ENCODE measurements at places on chromosomes 4 and X. TPM values are rescaled to one million over a fixed set of nuclear protein-coding genes. Genes with fewer than 3 reads are reported as not detected.

DNA sequence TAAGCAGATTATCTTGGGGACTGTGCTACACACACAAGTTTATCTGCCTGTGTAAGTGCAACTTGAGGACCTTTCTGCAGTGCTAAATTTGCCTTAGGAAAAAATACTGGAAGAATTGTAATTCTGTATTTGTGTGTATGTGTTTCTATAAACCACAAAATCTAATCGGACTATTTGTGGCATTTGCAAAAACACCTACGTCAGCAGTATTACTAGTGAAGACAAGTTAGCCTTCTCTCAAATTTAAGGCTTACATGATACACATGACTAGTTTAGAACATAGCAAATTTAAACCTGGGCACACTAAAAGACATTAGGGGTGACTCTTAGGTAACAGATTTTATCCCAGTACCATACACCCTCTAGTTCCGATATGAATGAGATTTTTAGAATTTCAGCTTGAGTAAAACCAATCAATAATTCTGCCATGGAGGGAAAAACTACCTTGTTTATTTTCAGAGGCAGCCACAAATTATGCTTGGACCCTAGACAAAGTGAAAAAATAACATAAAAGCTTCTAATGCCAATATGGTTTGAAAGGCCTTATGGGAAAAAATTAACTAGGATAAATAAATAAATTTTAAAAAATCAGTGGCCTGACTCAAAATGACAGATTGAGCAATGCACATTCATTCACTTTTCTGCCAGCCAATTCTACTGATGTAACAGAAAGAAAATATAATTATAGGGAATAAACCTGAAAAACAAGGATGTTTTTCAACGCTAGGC lies 176.4 kb downstream of the SNCA start:
- no peak for DNase-seq

- no peak for DNase-seq
These were observed 214.9 kb downstream of the CXXC4 start for GRCh38 chr4:104279744-104280143.

DNA sequence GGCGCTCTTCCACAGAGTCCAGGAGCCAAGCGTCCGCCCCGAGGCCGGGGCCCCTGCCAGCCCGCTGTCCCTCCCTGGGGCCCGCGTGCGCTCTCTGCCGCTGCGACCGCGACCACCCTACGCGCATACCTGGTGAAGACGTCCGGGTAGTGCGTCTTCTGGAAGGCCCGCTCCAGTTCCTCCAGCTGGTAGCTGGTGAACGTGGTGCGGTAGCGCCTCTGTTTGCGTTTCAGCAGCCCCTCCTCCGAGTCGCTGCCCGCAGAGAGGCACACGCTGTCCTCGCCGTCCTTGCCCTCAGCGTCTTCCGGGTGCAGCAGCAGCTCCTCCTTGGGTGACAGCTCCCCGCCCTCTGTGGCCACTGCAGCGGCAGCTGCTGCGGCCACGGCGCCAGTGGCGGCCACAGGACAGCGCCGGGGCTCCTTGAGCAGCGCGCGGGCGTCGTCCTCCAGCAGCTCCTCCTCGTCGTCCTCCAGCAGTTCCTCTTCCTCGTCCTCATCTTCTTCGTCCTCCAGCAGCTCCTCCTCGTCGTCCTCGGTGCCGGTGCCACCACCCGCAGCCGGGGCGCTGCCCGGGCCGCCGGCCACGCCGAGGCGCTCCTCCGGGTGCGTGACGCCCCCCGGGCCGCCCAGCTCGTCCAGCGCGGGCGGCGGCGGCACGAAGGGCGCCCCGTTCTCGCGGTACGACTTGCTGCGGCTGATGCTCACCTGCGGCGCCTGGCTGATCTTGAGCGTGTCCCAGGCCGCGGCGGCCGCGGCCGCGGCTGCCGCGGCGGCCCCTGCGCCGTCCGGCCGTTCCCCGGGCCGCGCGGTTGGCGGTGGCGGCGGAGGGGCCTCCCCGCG lies 2.8 kb downstream of the ARX start:
- DNase-seq: no peak

DNA sequence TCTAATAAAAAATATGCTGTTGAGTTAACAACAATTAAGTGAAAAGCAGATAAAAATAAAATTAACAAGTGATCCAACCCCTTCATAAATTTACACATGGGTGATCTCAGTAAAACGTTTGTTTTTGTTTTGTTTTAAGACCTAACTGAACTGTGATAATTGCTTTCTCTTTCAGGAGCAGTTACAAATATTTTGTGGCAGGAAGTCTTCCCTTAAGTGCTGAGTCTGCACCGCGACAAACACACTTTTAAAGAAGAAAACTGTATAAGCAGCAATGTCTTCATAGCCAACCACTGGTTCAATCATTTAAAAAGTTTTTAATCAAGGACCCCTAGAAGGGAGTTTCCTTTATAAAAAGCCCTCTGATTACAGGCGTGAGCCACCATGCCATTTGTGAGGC lies 53.7 kb upstream of the NFKB1 start:
- no peak for DNase-seq

- no peak for DNase-seq
These were observed 16.5 kb upstream of the VAMP7 start for GRCh38 chrX:155864655-155865054.

GRCh38 chr4:70927502-70928137 lies 25.5 kb downstream of the MOB1B start:
- no peak for DNase-seq

Gene CDKL2
- total RNA-seq: not detected
